ENCODE measurements at places on chromosomes 1 and 21.

- no peak for DNase-seq
Observed at GRCh38 chr1:243931957-243932356, 81.9 kb upstream of the AKT3 start.

DNA sequence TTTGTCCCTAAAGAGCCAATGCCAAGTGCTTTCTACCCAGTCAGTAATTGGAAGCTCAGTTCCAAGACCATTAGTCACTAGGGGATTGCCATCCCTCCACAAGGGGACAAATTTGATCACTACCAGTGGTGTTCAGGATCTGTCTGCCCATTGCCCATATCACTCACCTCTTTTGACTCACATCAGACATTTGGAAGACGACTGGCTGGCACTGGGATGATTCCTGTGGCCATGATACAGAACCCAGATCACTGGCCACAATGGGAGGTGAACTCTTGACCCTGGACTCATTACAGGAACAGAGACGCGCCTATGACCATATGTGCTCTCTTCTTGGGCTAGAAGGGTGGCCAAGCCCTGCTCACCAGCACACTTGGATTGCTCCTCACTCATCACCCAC, 71.0 kb downstream of the COLGALT2 start:
- no peak for DNase-seq

DNA sequence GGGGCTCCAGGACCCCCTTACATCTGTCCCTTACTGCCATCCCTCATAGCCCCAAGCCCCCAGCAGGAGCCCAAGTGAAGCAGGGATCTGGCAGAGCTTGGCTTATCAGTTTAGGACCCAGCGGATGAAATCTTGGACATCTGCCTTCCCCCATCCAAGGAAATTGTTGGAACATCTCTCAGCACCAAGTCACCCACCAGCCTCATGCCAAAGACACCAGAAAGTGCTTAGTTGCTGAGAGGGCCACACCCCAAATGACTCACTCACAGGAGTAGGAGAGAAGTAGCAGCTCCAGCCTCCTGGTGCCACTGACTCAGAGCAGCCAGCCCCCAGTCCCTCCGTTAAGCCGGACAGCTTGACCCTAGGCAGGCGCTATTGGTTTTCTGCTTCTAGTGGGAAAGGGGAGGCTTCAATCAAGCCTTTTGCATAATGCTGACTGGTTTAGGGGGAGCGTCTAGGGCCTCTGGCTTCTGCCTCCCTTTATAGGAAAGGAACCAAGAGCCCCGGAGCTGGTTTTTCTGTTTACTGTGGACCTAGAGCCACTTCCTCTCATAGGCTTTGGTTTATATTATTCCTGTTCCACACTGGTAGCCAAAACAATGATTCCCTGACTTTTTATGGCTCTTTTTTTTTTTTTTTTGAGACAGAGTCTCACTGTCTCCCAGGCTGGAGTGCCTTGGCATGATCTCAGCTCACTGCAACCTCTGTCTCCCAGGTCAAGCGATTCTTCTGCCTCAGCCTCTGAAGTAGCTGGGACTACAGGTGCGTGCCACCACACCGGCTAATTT, 114.2 kb upstream of the IPO9 start:
- no peak for DNase-seq

DNA sequence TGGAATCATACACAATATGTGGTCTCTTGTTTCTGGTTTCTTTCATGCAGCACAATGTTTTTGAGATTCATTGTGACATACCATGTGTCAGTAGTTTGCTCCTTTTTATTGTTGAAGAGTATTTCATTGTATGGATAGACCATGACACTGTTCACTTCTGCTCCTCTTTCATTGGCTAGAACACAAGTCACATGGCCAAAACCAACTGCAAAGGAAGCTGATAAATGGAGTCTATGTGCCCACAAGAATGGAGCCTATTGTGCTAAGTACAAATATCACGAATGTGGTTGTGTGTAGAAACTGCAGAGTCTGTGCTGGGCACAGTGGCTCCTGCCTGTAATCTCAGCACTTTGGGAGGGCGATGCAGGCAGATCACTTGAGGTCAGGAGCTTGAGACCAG, 28.6 kb upstream of the FNBP1L start:
- DNase-seq, result no peak
